Stimulated activated CD4-positive, alpha-beta T cell treated with anti-CD3 and anti-CD28 coated beads, Interleukin-1b, Interleukin-23, amount 100 ng/mL, for 48 hours (primary cell): ENCODE measurements at places on chromosomes 1 and 21.

DNA sequence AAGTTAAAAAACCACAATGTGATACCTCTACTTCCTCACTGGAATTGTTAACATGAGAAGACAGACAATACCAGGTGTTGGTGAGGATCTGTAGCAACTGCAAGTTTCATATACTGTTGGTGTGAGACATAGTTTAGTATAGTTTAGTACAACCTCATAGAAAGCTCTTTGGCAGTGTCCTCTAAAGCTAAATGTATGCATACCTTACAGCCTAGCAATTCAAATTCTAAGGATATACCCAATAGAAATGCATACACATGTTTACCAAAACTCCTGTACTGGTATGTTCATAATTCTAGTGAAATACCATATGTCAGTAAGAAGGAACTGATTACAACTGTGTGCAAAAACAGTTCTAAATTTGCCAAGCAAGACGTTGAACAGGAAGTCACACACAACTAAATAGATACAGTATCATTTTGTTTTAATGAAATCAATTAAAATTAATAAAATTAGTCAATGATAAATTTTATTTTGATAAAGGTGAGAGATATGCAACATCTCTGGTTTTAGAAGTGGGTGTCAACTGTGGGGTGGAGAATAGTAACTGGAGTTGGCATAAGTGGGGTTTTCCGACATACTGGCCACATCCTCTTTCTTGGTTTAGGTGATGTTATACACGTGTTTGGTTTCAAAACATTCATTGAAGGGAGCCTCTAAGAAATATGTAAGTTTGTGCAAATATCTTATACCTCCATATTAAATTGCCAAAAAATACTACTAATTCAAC is 450.7 kb downstream of the PTPRC start:
- peak; percentile 12 for DNase-seq

DNA sequence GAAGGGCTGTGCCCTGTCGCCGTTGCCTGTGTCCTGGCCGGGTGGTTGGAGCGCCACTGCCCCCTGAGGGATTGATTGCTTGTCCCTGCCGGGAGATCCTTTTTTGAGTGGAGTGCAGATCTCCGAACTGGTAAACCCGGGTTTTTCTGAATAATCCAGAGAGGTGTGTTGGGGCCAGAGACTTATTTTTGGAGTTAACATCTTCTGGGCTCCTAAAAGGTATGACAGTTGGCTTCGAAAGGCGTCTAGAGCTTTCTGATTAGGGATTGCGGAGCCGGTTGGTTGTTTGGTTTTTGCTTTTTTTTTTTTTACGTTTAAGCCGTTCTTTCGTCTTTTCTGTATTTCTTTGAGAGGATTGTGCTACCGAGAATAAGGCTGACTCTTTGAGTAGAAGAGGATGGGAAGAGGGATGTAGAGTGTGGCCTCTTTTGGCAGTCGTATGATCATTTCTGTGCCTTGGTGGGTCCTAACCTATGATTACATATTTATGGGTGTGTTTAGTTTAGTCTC is 756 bp downstream of the RLF start:
- DNase-seq, result no peak

DNA sequence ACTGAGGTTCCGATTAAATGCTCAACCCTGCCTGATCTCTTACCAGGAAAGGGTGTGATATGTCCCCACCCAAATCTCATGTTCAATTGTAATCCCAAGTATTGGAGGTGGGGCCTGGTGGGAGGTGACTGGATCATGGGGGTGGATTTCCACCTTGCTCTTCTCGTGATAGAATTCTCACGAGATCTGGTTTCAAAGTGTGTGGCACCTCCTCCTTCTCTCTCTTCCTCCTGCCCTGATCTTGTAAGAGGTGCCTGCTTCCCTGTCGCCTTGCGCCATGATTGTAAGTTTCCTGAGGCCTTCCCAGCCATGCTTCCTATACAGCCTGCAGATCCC is 34.9 kb downstream of the RSPH1 start:
- DNase-seq, result no peak

- DNase-seq, result no peak
These were observed 77.3 kb upstream of the GALNT2 start for GRCh38 chr1:229989591-229990248.

GRCh38 chr1:39907528-39908453 is 6.1 kb upstream of the MYCL start:
- no peak for DNase-seq

- DNase-seq, result no peak
These were observed 141.2 kb downstream of the FGGY start for GRCh38 chr1:59438058-59438560.

DNA sequence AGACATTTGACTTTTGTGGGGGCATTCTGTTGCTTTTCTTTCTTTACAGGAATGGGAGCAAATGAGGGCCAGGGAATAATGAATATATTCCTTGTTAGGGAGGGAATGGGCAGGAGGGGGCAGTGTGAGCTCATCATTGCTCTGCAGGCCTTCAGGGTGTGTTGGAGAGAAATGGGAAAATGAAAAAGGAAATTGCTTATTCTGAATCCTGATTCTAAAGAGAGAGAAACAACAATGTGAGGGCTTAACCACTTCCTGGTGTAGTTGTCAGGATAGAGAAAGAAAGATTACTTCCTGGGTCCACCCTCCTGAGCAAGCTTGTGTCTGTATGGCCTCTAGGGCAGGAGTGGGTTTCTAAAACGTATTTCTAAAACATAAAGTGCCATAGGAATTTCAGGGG is 28.3 kb downstream of the VANGL2 start:
- no peak for DNase-seq

DNA sequence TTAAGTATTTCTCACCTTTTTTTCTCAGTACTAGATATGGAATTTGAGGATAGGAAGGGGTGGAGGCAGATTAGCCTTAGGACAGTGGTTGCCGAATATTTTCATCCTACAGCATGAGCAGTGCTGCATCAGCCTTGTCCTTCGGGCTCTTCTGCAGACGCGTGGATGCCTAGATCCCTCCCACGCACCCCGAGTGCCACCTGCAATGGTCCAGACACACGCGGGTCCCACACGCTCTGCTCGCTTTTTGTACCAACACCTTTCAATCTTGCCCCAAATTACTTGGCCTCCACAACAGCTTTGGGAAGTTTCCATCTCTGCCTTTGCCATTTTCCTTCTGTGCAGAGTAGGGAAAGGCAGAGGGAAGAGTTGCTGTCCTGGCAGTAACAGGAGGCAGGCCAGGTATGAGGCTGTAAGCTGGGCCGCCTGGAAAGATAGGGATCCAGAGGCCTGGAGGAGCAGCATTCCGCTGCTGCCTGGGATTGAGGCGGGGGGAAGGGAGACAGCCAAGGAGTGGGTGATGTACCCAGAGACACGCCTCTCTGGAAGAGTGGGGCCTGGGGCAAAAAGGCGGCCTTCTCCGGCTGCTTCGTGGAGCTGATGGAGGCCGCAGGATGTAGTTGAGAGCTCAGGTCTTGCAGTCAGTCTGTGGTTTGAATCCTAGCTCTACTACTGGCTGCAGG is 467.7 kb downstream of the KIF26B start:
- no peak for DNase-seq

GRCh38 chr21:32108566-32108965 is 170.3 kb downstream of the MIS18A start:
- no peak for DNase-seq

DNA sequence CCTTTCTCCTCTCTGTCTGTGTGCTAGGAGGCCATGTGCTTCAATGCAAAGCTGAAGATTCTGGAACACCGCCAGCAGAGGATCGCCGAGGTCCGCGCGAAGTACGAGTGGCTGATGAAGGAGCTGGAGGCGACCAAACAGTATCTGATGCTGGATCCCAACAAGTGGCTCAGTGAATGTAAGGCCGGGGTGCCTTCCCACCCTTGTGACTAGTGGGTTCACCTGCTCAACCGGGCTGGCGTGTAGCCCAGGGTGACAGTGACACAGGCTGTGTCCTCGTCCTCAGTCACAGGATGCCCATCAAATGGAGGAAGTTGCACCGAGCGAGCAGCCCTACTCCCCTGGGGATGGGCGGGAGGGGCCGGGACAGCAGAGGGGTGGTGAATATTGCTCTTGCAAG is 544.1 kb downstream of the KIF26B start:
- no peak for DNase-seq

- DNase-seq, result no peak
These were observed 8.2 kb upstream of the EFHD2 start for GRCh38 chr1:15401391-15402055.

GRCh38 chr1:166905136-166905535 is 29.1 kb upstream of the TADA1 start:
- no peak for DNase-seq

GRCh38 chr1:36377791-36378492 is 7.8 kb downstream of the STK40 start:
- no peak for DNase-seq

DNA sequence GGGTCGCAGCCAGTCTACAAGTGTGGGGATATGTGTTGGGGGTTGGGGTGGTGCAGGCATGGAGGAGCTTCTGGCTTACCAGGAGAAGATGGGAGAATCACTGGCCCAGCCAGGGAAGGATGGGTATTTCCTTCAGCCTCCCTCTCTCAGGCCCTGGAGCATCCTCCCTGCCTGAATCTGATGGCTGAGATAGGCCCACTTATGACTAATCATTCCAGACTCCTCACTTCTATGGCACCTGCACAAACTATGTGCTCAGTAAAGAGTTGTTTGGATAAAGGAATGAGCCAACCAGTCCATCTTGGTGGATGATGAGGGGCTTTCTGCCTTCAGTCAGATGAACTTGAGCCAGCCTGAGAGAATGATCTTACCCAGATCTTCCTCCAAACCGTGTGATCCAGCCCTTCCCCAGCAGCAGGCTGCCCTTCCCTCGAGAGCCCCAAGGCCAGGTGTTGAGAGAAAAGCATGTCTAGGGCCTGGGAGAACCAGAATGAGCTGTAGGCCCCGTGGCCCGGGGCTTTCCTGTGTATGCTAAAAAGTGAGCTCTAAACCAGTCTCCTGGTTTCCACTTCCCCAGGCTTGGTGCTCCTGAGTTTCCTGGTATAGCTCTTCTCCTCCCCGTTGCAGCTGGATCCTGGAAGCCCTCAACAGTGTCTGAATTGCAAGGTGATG is 1.3 kb downstream of the GPA33 start:
- DNase-seq, result no peak

DNA sequence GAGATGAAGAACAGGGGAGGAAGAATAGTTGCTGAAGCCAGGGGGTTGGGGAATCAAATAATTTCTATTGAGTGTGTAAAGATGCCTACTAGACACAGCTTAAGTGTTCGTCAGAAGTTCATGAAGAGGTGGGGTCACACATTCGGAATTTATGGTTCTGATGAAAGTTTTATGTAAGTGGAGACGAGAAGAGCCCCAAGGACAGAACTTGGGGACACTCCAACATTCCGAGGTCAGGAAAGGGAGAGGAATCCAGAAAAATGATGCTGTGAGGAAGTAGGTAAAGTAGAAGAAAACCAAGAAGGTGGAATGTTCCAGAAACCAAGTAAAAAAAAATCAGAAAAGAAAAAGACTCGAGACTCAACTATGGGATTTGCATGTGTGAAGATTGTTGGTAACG is 272.5 kb downstream of the SIPA1L2 start:
- no peak for DNase-seq

- no peak for DNase-seq
These were observed 159.6 kb downstream of the TOMM20 start for GRCh38 chr1:234969011-234969441.

DNA sequence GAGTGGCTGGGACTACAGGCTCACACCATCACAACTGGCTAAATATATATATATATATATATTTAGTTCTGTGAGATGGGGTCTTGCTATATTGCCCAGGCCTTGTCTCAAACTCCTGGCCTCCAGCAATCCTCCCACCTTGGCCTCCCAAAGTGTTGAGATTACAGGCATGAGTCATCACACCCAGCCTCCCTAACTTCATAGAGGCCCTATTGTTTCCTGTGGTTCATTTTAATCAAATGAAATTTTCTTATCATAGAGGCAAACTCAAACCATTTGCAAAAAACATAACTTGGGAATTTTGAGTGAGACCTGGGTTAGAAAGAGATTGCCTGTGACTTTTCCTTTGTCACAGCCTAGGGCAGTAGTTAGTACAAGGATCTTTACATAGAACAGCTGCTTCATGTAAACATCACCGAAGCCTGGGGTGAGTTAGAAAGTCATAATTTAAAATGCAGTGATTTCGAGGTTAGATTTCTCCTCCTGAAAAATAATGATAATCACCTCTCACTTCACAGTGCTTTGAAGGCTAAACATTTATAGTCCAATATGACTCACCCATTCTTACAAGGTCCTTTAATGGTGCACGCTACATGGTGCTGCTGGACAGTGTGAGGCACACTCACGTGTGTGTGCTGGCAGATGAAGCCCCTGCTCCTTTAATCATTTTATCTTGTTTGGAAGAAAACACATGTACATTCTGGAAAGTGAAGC is 188.9 kb downstream of the RHOU start:
- no peak for DNase-seq

GRCh38 chr1:72830606-72831390 is 548.5 kb upstream of the NEGR1 start:
- no peak for DNase-seq

DNA sequence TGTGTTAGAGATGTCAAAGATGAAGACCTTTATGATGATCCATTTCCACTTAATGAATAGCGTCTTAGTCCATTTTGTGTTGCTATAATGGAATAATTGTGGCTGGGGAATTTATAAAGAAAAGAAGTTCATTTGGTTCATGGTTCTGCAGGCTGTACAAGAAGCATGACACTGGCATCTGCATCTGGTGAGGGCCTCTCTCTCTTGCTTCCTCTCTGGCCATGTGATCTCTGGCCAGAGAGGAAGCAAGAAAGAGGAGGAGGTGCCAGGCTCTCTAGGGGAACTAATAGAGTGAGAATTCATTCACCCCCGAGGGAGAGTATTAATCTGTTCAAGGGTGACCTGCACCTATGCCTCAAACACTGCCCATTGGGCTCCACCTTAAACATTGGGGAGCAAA is 242.8 kb downstream of the DISC1 start:
- no peak for DNase-seq

DNA sequence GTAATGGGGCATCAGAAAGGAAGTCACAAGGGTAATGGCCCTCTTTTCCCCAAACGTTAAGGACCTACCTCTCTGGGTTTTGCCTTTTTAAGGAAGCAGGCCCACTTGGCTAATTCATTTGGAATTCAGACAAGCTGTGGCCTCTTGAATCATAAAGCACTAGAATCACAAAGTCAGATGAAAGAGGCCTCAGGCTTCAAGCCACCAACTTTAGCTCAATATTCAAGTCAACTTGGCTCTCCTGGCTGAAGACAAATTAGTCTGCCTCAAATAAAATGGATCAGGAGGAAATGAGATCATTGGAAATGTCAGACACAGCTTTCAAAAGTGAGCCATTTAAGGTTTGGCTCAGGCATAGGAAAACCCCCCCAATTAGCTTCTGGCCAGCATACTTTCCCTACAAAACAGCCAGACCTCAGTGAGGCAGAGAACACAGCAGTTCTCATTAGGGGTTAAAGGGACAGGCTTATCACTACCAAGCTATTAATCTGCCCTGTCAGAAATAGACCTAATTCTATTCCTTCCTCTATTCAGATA is 34.3 kb downstream of the SLC35D1 start:
- DNase-seq, result no peak

- no peak for DNase-seq
These were observed 7.7 kb upstream of the RSPH1 start for GRCh38 chr21:42503711-42504110.
